A549 treated with DMSO at 1 μM for 4 hours (cell line): ENCODE measurements at places on chromosomes 16 and 17. TPM values are rescaled to one million over a fixed set of nuclear protein-coding genes. Genes with fewer than 3 reads are reported as not detected.

The KDM6B gene
- 17.7 to 24.0 TPM (median 19.0 TPM) in 5 replicates for total RNA-seq

The NEUROD2 gene
- total RNA-seq: not detected in 5 replicates

The ASIC2 gene
- 1.9 to 2.8 TPM (median 2.4 TPM) in 5 replicates for total RNA-seq

The NPIPB13 gene
- 0.66 to 3.2 TPM (median 3.0 TPM) in 5 replicates for total RNA-seq
